ENCODE measurements at places on chromosomes 4 and X. TPM values are rescaled to one million over a fixed set of nuclear protein-coding genes. Genes with fewer than 3 reads are reported as not detected.

DNA sequence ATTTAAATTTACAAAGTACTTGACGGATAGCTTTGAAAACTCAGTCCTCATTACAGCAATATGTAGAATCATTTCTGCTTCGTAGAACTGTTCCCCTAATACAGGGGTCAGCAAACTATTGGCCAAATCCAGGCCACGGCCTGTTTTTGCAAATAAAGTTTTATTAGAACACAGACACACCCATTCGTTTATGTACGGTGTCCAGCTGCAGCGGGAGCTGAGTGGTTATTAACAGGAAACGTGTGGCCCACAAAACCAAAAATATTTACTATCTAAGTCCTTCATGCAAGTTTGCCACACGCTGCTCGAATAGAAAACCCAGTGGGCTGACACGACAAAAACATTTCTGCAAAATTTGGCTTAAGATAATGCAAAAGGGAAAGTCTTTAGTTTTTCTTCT is 146.5 kb downstream of the AFAP1 start:
- no peak for DNase-seq

DNA sequence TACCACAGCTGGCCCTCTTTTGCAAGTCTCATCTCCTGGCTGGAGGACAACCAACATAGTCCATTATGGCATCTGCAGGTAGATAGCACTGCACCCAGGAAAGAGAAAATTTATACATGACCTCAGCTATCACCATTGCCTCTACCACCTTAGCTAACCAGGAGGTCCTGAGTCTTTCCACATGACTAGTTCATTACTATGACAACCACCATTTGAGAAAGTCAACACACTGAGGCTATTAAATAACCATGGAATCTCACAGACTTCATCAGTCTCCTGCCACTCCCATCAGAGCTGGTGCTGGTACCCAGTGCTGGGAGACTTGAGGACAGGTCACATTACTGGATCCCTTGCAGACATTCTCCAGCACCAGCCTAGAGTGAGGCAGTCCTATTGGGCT is 285.9 kb downstream of the GBA3 start:
- DNase-seq: no peak

- DNase-seq: no peak
These were observed 39.7 kb upstream of the TBC1D14 start for GRCh38 chr4:6869944-6870343.

Gene ZNF732
- polyA plus RNA-seq: 0.12 TPM

DNA sequence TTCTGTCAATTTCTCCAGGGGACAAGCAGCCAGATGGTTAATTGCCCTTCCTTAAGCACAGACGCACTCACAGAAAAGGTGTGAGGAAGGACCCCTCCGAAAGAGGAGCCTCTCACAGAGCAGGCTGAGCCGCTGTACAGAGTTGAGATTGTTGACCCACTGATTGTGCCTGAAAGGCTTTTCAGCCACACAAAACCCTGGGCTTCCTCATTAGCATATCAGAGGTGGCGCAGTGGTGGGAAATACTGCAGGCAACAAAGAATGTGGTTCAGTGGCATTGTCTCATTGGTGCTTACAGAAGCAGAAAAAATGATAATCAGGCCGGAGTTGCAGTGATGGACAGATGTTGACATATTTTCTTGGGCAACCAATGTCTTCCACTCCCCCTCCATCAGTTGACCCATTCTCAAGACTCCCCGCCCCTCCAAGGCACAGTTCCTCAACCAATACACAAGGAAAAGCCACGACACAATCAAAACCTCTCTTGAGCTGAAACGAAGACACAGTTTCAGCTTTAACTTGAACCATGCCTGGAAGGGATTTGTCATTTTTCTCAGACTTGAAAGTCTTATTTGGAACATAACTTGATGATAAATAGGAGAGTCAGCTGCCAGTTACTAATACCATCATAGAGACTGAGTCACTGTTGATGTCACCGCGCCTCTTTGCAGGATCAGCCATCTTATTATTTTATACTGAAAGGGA is 53.1 kb downstream of the ATXN3L start:
- no peak for DNase-seq

DNA sequence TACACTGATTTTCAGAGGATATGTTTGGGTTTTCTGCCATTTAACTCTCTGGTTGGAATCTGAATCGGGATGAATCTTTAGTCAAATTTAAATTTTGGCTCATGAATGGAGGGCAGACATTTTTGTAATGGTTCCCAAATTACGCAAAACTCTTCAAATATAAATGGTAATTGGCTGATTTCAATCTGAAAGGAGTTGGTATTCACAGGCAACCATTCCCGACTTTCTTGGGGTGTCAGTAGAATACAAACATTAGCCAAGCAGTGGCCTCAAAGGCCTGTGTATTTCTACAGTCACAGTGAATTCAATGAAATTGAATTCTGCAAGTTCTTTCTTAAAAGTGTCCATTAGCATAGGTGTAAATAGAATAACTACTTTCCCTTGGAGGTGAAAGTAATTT is 668.8 kb upstream of the PRKX start:
- no peak for DNase-seq

Measured in AG04450 (cell line).